CD4-positive, alpha-beta T cell (primary cell): ENCODE measurements at places on chromosomes 1 and 21.

DNA sequence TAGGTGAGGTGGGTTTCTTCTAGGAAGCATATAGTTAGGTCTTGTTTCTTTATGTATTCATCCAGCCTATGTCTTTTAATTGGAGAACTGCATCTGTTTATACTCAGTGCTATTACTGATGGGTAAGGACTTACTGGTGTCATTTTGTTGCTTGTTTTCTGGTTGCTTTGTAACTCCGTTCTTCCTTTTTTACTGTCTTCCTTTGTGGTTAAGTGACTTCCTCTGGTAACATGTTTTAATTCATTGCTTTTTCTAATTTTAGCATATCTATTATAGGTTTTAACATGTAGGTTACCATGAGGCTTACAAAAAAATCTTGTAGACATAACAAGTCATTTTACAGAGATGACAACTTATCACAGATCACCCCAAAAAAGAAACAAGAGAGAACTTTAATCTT is 160.8 kb downstream of the VAV3 start:
- DNase-seq: no peak

DNA sequence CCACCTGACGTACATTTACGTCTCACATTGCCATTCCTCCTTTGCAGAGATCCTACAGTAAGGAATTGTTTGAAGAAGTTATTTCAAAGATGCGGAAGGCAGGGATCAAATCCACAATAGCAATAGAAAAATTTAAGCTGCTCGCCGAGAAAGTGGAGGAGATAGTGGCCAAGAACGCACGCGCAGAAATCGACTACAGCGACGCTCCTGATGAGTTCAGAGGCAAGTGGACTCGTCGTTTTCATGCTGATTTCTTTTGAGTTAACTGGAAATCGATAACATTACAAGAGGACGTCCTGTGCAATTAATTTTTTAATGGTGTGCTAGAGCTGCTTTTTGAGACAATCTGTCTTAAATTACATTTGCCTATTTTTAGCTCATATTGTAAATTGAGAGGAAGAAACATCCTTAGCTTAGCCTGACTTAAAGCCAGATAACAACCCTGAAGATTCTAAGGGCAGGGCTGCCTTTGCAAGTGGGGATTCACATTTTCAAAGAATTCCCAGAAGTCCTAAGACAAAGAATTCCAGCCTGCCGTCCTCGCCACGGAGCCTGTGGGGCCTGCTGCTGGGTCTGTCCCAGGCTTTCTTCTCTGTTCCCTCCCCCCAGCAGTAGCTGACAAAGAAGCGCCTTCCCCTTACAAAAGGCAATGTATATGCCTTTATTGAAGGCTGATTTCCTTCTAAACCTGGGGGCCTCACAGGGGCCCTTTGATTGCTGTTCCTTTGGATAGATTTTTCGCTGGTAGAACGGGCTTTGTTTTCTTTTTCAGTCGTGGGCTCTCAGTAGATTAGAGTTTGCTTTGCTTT is 31.6 kb upstream of the KIF1B start:
- DNase-seq: no peak

GRCh38 chr1:219660666-219661463 is 48.0 kb upstream of the ZC3H11B start:
- DNase-seq: no peak

- no peak for DNase-seq
Measured at GRCh38 chr1:7453038-7453437, 318.1 kb upstream of the VAMP3 start.

GRCh38 chr21:45381865-45382696 is 22.9 kb upstream of the COL18A1 start:
- DNase-seq: no peak

GRCh38 chr1:198904321-198904720 is 265.5 kb downstream of the PTPRC start:
- DNase-seq: no peak

DNA sequence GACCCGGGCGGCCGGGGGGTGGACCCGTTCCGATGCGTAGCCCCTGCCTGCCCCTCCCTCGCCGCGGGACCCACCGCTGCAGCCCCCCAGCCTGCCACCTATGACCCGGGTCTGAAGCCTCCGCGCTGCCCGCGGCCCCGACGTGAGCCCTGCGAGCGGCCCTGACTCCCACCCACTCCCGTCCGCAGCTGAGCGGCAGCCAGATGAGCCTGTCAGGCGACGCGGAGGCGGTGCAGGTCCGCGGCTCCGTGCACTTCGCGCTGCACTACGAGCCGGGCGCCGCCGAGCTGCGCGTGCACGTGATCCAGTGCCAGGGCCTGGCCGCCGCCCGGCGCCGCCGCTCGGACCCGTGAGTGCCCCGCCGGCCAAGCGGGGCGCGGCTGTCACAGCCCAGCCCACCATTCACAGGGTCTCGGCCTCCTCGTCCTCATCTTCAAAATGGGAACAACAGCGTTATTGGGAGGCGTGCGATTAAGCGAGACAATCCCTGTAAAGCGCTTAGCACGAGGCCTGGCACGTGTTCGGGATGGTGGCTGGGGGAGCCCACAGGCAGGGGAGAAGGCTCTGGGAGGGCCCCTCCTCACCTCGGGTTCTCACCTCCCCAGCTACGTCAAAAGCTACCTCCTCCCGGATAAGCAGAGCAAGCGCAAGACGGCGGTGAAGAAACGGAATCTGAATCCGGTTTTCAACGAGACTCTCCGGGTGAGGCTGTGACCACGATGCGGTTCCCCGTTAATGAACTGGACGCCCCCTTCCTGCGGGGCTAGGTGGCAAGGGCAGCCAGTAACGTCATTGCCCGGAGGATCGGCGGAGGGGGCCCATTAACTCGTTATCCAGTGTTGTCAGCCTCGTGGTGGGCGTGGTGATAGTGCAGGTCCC is 8.2 kb downstream of the SYTL1 start:
- DNase-seq: no peak

- DNase-seq: no peak
Measured at GRCh38 chr1:222370913-222371675, 176.8 kb downstream of the HHIPL2 start.

- peak; percentile 17 for DNase-seq
Measured at GRCh38 chr1:119593805-119594204, 54.3 kb downstream of the ZNF697 start.

- DNase-seq: no peak
Measured at GRCh38 chr1:109312246-109312645, 5.4 kb upstream of the MYBPHL start.

DNA sequence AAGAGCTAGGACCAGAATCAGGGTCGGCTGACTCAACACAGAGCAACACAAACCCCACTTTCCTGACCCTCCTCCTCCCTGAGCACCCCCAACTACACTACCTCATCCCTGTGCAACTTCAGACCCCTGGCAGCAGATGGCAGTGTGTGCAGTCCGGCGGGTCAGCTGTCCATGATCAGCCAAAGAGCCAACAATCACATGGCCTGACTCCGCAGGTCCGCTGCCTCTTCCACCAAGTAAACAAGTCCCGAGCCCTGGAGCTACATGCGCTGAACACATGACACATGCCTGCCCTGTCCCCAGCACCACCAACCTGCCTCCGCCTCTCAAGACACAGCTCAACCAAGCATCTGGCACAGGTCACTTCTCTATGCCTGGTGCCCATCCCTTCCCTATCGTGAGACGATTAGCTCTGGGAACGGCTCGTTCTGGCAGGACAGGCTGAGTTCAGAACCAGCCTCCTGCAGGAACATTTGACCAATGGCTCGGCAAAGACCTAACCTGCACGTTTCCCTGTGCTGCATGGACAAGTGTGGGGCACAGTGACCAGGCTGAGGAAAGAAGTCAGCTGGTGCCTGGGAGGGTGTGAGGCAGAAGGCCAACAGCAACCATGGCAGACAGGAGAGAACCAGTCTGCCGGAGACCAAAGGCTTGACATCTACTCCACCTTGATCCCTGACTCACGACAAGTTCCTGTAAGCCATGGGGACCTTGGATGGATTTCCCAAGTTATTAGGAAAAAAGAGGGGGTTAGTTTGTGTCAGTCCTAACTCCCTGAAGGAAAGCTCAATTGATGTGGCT is 60.3 kb downstream of the CD46 start:
- no peak for DNase-seq

DNA sequence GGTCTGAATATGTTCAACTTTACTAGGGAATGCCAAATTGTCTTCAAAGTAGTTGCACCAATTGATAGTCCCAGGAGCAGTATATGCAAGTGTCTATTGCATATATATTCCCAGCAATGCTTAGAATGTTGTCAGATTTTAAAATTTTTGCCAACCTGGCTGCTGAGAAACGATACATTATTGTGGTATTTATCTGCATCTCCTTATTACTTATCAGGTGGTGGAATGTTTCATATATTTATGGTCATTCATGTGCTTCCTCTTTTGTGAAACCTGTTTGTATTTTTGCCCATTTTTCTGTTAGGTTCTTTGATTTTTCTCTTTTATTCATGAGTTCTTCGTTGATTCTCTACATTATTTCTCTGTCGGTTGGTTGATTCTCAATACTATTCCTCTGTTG is 39.5 kb downstream of the COLGALT2 start:
- DNase-seq: no peak

DNA sequence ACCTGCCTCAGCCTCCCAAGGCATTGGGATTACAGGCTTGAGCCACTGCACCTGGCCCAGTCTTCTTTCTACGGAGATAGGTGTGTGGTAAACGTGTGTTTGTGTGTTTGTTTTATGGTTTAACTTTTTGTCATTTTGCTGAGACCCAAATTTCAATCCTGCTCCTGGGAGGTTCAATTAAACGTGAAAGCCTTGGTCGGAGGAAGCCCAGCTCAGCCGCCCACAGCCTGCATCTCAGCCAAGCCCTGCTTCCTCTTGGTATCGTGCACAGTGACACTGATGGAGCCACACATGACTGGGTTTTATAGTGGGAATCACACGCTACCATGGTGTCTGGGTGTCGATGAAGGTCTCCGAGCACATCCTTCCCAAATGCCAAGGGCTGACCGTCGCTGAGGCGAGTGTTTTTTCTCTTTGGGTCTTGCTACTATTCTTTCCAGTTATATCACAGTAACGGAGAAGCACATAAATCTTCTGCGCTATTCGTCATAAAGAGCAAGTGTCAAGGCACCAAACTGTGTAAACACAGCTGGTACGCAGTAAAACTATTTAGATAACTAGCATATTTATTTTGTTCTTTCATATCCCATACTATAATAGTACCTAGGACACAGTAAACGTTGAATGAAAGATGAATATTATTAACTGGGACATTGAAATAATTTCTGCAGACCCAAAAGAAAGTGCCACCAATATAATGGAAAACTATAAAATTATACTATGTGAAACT is 39.3 kb downstream of the HLCS start:
- DNase-seq: no peak

GRCh38 chr1:75276385-75276784 is 142.2 kb downstream of the LHX8 start:
- no peak for DNase-seq

DNA sequence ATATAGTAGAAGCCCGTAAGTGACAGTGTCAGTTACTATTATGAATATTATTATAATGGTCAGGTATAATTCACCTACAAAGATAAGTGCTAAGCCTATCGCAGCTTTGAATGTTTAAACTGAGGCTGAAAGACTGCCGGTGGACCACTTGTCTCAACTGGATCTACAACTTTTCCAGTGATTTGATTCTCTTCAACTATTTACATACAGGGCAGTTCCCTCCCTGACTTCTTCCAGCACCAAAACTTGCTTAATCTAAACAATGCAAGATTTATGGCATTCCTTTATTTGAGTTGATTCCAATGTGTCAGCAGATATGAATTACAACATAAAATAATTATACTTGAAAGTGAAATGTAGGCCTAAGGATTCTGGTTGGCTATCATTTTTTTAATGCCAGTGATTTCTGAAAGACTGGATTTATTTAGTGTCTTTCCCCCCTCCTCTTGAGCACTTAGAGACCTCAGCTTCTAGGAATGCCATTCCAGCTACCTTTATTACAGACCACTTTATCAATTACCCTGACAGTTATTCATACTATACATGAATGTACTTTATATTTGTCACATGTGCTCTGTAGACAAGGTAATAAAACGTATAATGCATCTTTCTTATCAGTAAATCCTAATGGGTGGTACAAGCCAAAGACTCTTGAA is 153.3 kb upstream of the C8B start:
- no peak for DNase-seq

DNA sequence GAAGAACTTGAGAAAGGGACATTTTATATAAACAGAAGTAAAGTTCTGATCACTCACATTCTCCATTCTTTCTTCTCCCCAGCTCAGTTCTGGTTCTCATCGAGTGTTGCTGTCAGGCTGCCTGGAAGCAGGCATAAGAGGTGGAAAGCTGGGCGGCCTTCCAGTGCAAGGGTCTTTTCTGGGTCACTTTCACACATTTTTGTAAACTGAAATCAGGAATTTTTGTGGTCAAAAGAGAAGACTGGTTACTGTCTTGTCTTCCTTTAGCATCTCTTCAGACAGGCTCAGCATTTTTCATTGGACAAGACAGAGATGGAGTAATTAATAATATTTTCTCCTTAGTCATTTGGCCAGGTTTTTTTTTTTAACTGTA is 93.7 kb downstream of the CTH start:
- no peak for DNase-seq

GRCh38 chr1:213876531-213876930 is 111.2 kb upstream of the PROX1 start:
- no peak for DNase-seq

DNA sequence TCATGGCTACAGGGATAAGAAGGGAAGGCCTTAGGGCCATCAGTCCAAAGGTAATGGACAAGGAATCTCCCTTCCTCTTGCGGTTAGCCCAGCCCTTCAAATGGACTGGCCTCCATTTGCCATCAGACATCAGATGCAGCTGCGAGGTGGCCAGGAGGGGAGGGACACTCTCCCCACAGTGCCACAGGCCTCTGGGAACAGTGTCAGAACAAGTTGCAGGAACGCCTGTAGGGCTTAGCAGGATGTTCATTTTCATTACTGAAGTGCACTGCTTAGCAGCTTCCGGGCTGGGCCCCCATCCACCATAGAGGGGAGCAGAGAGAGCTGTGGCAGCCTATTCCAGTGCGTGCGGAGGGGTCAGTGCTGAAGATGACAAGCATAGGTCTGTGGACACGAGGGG is 127.5 kb downstream of the GALNT2 start:
- DNase-seq: no peak

DNA sequence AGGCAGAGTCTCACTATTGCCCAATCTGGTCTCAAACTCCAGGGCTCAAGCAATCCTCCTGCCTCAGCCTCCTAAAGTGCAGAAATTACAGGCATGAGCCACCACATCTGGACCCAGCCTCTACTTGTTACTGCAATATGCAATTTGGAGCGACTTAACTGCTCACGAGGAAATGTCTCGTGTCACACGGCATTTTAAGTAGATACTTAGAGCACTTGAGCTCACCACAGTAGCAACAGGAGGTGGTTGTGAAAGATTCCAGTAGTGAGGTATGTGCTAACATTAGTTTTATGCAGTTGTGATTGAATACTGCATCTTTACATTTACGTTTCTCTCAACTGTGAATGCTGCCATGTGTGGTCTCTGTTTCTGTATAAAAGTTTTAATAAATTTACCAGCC is 5.8 kb upstream of the NDUFV3 start:
- DNase-seq: no peak
